ENCODE measurements at places on chromosomes 5 and 9. TPM values are rescaled to one million over a fixed set of nuclear protein-coding genes. Genes with fewer than 3 reads are reported as not detected.

DNA sequence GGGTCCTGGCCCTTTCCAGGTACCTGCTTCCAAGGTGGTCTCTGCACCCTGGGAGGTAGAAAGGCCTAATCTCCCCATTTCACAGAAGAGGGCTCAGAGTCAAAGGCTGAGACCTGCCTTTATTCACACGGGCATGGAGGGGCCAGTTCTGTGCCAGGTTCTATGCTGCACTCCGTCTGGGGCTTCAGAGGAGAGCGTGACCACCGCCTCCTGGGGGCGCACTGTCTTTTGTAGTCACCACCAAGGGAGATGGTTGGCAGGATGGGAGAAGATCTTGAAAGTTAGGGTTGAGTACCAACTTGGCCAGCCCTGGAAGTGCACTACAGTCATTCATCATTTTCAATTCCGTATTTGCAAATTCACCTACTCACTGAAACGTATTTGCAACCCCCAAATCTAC, 23.7 kb upstream of the PRDM12 start:
- no peak for DNase-seq

SGCD gene
- total RNA-seq = not detected

HRH2 gene
- 28.8 TPM for total RNA-seq

DOCK8 gene
- total RNA-seq = 101 TPM

DNA sequence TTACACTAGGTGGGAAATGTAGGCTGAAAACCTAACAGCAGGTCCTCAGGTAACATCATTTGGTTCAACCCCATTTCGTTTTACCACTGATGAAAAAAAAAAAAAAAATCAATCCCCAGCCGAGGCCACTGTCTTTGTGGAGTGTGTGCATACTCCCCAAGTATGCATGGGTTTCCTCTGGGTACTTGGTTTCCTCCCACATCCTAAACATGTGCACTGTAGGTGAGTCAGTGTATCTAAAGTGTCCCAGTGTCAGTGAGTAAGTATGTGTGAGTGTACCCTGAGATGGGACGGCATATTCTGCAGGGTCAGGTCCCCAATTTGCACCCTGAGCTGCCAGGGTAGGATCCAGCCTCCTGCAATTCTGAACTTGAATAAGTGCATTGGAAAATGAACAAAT, 966.5 kb upstream of the DMAC1 start:
- no peak for DNase-seq

- DNase-seq = no peak
These were observed 15.2 kb upstream of the MAP3K1 start for GRCh38 chr5:56800186-56800585.

DNA sequence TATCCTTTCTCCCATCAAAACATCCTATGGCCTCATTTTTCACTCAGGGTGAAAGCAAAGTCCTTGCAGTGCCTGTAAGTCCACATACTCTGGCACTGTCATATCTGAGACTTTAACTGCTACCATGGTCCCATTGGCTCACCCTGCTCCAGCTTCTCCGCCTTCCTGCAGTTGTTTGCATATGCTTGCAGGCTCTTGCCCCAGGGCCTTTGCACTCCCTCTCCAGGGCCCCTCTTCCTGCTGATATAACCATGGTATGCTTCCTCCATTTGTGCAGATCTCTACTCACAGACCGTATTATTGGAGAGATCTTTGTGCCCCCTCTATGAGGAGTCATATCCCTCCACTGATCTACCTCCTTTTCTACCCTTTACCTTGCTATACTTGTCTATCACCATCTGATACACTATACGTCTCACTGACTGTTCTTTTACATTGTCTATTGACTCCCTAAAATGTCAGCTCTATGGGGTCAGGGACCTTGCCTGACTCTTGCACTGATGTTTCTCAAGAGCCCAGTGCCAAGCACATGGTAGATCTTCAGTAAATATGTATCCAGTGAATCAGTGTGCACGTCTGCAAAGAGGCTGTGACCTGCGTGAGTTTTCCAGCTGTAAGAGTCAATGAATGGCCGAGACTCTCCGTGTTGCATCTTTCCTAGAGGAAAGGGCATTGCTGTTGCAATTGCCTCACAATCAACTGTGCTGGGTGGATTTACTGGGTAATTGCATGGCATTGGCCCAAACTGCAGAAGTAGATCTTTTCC, 81.7 kb upstream of the CPEB4 start:
- no peak for DNase-seq

DNA sequence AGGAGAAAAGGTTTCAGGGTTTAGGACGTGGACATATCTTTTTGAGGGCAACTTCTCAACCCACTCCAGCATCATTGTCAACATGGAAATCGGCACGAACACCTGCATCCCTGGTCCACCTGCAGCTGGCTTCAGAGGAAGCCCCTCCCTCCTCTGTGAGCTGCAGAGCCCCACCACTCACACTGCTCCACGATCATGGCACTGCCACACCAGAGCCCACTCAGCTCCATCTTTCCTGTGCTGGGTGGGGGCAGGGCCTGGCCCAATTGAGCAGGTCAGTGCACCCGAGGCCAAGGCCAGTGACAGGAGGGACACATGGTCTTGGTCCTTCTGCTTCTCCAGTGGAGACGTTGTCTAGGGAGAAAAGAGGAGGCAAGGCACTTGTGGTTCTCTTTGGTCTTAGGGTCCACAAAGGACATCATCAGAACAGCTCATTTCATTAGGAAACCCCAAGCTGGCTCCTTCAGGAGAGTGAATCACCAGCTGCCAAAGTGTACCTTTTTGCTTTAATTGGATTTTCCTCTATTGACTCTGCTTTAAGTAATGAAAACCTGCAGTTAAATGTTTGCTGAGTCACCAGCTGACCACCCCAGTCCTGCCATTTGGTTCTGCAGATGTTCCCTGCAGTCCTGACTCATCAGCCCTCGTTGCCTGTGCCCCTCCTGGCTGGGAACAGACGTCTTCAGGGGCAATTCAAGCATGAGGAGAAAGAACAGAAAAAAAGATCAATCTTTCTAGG, 56.2 kb downstream of the UBE2QL1 start:
- DNase-seq = no peak

DNA sequence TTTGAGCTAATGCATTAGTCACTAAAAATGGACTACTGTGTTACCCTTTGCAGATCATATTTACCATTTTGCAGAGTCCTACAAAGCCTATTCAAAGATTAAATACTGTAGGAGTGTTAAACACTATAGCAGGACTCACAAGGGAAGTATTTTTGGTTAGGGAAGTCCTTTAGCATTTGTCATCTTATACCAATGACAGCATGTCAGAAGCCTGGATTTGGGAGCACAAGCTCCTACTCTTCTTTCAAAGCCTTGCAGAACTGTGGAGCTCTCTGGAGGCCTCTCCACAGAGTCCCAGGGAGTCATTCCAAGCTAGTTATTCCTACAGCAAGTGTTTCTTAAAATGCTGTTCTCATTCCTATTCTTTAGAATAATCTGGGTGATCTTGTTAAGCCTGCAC, 288.8 kb downstream of the PIK3R1 start:
- no peak for DNase-seq

DNA sequence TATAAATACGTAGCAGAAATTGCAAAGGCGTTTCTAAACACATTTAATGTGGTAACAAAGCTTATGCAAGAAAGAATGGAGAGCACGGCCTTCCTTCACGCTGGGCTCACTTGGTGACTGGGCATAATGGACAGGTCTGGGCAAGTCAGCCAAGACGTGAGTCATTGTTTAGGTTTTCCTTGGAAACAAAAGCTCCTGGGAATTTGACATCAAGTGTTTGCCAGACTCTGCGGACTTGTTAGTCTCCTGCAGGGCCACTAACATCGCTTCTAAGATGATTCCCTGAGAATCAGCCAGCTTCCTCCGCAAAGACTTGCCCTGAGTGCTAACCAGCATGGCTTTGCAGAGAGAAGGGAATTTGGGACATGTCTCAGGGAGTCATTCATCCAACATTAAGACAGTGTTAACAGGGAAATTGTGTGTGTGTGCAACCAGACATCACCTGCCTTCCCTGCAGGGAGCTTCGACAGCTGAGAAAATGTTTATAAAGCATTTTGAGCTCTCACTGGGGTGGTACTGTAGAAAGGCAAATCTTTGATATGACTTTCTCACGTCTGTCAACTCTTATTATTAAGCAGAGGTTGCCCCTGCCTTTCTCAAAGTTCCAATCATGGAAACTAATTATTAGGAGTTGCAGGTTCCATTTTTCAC, 182.5 kb downstream of the NTRK2 start:
- no peak for DNase-seq
